IPS DF 19.7 (cell line): ENCODE measurements at places on chromosomes 7 and 10.

GRCh38 chr7:66919704-66920103 lies 1.3 kb upstream of the TMEM248 start:
- DNase-seq, result no peak

GRCh38 chr7:133409421-133409820 lies 156.5 kb downstream of the EXOC4 start:
- DNase-seq, result no peak

DNA sequence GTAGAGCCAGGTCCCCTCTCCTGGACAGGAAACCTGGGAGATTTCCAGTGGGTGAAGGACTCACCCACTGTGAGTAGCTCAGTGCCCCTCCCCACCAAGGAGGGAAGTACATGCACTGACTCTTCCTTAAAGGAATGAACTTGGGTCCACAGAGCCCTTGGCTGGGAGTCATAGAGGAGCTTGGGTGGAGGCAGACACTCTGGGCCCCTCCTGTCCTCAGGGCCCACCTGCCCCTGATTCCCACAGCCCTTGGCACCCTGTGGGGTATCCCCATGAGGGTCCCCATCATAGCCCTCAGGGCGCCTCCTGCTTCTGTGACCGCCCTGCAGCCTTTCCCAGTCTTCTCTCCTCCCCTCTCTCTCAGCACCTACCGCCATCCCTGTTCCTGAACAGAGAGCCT lies 3.7 kb downstream of the EN2 start:
- DNase-seq, result no peak

DNA sequence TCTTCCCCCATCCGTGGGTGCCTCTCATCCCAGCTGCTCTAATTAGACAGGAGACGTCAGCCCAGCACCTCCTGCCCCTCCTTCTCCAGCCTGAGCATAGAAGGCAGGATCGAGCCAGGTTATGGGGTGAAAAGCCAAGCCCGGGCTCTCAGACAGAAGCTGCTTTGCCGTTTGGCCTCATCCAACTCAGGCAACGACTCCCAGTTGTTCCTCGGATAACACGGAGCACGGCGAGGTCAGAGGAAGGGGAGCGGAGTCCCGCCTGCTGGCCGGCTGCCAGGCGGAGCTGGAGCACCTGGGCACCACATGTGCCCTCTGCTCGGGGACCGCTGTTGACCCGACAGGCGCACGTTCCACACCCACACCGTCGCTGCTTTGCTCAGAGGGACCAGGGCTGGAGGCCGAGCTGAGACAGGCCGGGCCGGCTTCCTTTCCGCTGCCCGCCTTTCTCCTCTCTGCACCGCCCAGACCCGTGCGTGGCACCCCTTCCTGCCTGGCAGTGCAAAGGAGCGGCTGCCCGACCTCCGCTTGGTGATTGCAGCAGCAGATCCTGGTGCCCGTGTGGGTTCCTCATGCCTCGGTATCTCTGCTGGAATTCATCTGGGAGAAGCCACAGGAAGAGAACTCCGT lies 21.6 kb upstream of the UNCX start:
- no peak for DNase-seq
